GM12864 (cell line): ENCODE measurements at places on chromosomes 1 and 21.

GRCh38 chr1:21869620-21870121, 57.6 kb downstream of the LDLRAD2 start:
- no peak for DNase-seq

- no peak for DNase-seq
These were observed 49.8 kb downstream of the ADAMTS1 start for GRCh38 chr21:26795412-26795805.

DNA sequence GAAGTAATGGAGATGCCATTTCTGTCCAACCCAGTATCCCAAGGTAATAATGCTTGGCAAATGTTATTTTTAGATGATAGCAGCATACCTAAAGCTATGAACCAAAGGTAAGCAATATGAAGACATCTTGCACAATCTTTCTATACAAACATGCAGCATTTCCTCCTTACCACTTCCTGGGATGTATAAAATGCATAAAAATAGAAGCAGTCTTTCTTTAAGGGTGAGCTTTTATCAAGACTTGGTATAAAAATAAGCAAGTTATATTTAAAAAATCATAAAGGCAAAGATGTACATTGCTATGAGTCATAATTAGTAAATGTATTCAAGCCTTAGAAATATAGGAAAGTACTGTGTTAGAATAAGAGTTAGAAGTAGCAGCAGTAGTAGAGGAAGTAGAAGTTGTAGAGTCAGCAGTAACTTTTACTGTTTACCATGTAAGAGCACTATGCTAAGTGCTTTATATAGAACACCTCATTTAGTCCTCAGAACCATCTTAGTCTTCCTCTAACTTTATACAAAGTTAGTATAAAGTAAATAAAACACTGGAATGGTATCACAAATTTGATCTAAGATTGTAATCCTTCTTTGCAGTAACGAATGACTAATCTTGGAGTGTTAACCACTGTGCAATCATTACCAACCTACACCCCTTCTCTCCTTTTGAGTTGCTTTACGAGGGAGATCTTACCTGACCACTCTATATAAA, 371.3 kb downstream of the VAV3 start:
- no peak for DNase-seq

DNA sequence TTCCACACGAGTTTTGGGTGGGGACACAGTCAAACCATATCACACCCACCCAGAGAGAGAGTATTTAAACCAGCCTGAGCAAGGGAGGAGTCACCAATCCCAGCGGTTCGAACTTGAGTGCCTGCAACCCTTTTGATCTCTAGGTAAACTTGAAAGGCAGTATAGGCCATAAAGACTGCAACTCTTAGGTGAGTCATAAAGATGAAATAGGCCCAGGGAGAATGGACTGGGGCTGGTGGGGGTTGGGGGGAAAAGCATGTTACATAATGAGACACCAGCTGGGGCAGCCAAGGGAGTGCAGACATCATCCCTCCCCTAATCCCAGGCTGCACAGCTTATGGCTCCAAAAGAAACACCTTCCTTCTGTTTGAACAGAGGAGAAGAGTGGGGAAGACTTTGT, 99.8 kb upstream of the LHX8 start:
- no peak for DNase-seq

DNA sequence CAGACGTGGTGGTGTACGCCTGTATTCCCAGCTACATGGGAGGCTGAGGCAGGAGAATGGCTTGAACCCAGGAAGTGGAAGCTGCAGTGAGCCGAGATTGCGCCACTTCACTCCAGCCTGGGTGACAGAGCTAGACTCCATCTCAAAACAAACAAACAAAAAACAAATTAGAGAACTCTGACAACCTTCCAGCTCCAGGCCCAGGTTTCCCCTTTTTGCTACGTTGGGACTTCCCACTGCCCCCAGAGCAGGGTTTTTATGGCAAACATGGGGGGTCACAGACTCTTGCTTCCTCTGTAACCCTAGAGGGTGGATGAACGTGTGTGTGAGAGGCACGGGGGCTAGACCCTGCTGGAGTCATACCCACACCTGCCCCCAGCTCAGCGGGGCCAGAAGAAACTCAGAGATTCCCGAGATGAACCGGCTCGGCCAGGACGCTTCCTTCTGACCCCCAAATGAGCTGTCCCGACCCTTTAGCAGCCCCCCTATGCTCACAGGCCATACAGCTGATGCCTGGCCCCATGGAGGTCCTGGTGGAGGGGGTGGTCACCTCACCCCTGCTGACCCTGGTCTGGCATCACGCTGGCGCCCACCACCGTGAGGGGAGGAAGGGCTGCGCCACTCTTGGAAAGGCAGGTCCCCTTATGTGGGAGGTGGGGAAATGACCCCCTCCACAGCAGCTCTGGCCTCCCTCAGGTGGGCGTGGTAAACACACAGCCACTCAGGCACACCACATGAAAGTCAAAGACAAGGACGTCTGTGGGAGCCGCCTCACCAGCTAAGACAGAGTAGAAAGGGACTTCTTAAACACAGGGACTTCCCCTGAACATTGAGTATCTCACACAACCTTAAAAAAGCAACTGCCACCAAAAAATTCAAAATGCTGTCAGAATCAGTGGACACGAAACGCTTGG, 7.1 kb downstream of the GPR157 start:
- DNase-seq, result peak; percentile 59

DNA sequence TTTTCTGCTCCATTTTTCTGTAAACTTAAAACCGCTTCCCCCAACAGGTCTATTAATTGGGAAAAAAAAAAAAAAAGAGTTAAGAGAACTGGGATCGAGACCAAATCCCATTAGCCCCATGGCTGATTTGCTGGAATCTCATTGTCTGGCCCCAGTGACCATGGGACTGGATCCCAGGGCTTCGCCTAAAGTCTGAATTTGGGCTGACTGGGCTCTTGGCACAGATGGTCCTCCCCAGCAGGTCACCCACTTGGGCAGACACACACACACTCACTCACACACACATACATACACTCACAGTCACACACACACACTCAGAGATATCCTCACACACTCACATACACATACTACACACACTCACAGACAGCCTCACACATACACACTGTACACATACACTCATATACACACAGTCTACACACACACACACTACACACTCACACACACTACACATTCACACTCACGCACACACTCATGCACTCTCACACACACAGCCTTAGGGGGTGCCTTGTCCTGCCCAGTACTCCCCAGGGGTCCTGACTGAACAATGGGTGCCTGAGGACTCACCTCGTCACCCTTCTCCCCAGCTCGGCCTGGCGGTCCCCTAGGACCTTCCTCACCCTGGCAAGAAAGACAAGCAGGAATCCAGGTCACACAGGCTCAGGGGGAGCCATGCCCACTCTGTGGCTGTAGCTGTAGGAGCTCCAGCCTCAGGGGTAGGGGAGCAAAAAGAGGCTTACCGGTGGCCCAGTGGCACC, 7.5 kb downstream of the COL9A2 start:
- DNase-seq, result no peak

- peak; percentile 31 for DNase-seq
These were observed 46.8 kb downstream of the PTPRU start for GRCh38 chr1:29282924-29283803.

- DNase-seq, result no peak
These were observed 439.2 kb downstream of the MATN1 start for GRCh38 chr1:30284226-30284625.

GRCh38 chr1:45536886-45537285, 13.7 kb upstream of the AKR1A1 start:
- no peak for DNase-seq

DNA sequence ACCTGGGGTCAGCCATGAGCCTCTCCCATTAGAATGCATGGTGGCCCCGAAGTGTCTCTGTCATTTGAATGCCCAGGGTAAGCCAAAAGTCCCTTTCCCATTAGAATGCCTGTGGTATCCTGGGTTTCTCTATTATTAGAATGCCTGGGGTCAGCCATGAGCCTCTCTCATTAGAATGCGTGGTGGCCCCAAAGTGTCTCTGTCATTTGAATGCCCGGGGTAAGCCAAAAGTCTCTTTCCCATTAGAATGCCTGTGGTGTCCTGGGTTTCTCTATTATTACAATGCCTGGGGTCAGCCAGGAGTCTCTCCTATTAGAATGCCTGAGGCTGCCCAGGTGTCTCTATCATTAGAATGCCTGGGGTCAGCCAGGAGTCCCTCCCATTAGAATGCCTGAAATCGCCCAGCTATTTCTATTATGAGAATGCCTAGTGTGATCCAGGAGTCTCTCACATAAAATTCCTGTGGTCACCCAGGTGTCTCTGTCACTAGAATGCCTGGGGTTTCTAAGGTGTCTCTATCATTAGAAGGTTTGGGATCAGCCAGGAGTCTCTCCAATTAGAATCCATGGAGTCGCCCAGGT, 65.5 kb downstream of the RNF187 start:
- DNase-seq, result no peak

DNA sequence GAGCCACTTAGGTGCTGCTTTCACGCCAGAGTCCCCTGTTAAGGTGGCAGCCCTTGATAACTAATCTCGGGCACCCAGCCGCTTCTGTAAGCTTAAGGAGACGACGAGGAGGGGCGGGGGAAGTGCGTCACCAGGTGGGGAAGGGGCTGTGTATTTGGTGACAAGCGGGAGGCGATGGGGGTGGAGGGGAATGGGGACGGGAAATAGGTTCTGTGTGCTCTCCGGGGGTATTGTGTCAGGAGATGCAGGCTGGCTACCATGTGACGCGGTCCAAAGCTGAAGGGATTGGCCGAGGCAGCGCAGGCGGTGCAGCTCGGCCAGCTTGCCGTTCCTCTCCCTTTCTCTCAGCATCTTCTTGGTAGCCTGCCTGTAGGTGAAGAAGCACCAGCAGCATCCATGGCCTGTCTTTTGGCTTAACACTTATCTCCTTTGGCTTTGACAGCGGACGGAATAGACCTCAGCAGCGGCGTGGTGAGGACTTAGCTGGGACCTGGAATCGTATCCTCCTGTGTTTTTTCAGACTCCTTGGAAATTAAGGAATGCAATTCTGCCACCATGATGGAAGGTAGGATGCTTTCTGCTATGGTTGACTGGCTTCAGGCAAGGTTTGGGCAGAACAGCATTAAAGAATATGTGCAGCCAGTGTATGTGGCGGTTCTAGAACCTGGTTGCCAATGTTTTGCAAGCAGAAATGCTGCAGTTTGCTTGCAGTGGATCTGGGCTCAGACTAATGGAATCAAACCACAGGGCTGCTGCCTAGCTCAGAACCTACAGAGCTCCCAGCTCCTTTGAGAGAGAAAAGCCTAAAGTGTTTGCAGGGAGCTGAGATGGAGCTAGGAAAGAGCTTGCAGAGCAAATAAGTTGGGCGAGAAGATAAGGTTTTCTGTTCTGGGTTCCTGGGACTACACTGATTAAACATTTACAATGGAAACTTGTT, at the start of gene SGIP1:
TSS of gene SGIP1 (plus strand) at position 350 of the 937 bp plus-strand sequence. CDS start at position 556, 206 bp downstream.
- DNase-seq, result no peak

DNA sequence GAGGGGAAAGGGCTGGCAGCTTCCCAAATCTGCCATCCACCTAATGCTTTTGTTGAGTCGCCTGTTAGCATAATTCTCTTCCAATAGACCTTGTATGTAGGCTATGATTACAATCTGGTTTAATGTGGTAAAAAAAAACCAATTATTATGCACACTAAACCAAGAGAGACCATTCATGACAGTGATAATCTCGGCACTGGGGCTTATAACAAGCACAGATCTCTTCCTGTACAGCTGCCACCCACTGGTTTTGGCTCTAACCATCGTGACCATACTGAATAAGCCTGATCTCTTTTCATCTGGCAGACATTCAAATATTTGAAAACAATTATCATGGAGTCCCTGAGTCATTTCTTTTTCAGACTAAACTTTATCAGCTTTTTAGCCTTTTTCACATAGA, 12.0 kb upstream of the SYT14 start:
- no peak for DNase-seq

DNA sequence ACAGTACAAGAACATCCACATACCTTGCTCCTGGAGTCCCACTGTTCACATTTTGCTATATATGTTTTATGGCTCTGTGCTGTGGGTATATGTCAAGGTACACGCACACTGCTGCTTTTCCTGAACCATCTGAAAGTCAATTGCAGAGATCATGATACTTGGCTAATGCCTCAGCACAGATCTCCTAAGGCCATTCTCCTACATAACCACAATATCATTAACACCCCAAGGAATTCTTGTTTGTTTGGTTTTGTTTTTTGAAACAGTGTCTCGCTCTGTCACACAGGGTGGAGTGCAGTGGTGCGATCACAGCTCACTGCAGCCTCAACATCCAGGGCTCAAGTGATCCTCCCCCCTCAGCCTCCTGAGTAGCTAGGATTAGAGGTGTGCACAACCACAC, 16.0 kb downstream of the CTNNBIP1 start:
- no peak for DNase-seq

GRCh38 chr21:45590246-45590725, 48.0 kb upstream of the SLC19A1 start:
- DNase-seq, result no peak

DNA sequence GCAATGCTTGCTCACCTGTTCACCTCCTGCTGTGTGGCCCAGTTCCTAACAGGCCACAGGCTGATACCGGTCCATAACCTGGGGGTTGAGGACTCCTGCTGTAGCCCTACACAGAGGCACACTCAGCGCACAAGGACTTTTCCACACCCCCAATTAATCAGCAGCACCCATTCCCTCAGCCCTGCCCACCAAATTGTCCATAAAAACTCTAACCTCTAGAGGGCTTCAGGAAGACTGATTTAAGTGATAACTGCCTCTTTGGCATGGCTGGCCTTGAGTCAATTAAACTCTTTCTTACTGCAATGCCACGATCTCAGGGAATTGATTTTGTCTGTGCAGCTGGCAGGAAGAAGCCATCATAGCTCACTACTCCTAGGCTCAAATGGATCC, 71.3 kb upstream of the MUTYH start:
- DNase-seq, result no peak

- no peak for DNase-seq
These were observed at the start of gene SERTAD4 for GRCh38 chr1:210232511-210233215. SERTAD4 (plus strand) TSS chr1:210232796; CDS start chr1:210237961, 5,165 bp downstream.
